ENCODE measurements at places on chromosomes 1 and 21. TPM values are rescaled to one million over a fixed set of nuclear protein-coding genes. Genes with fewer than 3 reads are reported as not detected.

The PARP1 gene
- 42.9 TPM for total RNA-seq

The FYB2 gene
- 15.6 TPM for total RNA-seq

The TFF2 gene
- not detected for total RNA-seq

The SWT1 gene
- total RNA-seq: 22.9 TPM

The B3GALT5 gene
- 1.2 TPM for total RNA-seq

The OR2T33 gene
- total RNA-seq: 2.6 TPM

The GPR37L1 gene
- total RNA-seq: 0.24 TPM

The SLC35F3 gene
- total RNA-seq: 0.24 TPM

The NEK2 gene
- total RNA-seq: 3.1 TPM

The SPRR5 gene
- total RNA-seq: not detected

The CFHR2 gene
- 4.3 TPM for total RNA-seq

The FNBP1L gene
- 33.5 TPM for total RNA-seq

The TMEM240 gene
- total RNA-seq: not detected

The ASAP3 gene
- 35.6 TPM for total RNA-seq

The TNFSF4 gene
- 7.2 TPM for total RNA-seq

The TAS1R3 gene
- 0.24 TPM for total RNA-seq

The GJC2 gene
- 1.9 TPM for total RNA-seq

The OR2T29 gene
- 10.8 TPM for total RNA-seq

The TENT5C gene
- total RNA-seq: 48.2 TPM

The ZBTB37 gene
- total RNA-seq: 14.9 TPM

The PGLYRP4 gene
- total RNA-seq: 0.48 TPM

The G0S2 gene
- total RNA-seq: 11.1 TPM

The SH2D5 gene
- 0.96 TPM for total RNA-seq

The CD164L2 gene
- not detected for total RNA-seq

The TGFB2 gene
- total RNA-seq: 38.8 TPM

The TRIM67 gene
- total RNA-seq: 1.2 TPM
